Daoy (cell line): ENCODE measurements at places on chromosomes 4 and X. TPM values are rescaled to one million over a fixed set of nuclear protein-coding genes. Genes with fewer than 3 reads are reported as not detected.
A peak's percentile ranks its signal among the peaks of the same experiment; 100 is the strongest.

GRCh38 chr4:187887906-187888305 is 107.7 kb upstream of the ZFP42 start:
- no peak for DNase-seq

DNA sequence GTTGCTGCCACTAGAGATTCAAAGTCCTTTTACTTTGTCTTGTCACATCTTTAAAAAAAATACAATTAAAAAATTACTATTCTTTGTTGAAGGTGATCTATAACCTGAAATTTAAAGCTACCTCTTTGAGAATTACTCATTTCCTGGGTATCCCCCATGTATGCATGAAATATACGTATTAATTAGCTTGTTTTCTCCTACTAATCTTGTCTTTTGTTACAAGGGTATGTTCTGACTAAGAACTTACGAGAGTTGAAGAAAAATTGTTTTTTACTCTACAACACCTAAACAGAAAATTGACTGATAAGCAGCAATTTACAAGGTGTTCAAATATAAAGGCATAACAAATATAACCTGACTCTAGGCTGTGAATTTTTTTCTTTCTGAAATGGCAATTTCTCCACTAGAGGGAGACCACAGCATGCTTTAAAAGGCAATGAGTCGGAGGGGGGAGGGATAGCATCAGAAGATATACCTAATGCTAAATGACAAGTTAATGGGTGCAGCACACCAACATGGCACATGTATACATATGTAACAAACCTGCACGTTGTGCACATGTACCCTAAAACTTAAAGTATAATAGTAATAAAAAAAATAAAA is 249.6 kb downstream of the OPHN1 start:
- peak; percentile 5 for DNase-seq

DNA sequence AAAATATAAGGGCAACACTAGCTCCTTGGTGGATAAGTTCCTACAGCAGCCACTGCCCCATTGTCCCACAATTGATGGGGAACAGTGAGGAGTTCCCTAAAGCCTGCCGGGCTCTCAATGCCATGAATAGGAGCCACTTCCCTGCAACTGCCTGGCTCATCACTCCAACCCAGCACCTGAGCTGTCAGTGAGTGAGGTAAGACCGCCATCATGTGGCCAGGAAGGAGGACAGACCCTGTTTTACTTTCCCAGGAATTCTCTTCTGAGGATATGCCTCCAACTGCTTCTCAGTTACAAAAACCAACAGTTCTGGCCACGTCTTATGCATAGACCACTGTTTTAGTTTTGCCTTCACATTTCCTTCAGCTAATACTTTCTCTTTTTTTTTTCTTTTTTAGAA is 45.5 kb downstream of the SRPX start:
- peak; percentile 47 for DNase-seq

DNA sequence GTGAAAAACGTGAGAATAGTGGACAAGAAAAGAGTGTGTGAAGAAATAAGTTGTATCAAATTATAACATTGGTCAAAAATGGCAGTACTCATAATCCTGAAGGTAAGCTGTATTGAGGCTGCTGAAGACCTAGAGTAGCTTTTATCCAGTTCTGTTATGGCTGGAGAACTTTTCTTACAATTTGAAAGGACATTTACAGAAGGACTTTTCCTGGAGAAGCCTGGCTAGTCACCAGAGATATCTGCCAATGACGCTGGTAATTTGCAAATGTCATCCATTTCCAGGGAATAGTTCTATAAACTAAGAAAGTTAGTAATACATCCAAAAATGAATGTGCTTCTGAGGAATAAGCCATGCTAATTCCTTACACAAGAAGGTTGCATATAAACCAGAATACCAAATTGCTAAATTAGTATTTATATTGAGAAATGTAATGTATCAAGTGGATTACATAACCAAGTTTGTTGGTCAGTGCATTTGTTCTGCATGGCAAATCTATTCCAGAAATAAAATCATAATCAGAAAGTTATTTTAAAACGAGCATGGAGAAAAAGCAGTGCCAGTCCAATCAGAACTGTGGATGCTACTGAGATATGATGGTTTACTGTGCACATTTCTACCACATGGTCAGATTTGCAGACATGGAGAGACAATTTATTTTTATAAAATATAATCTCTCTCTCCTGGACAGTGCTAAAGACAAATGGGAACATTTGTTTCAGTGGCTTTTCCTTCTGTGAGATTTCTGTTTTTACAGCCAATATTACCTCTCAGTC is 743.7 kb upstream of the HS3ST1 start:
- DNase-seq, result no peak

GRCh38 chrX:45077748-45078424 is 122.8 kb downstream of the DIPK2B start:
- no peak for DNase-seq

- DNase-seq, result no peak
These were observed 101.2 kb upstream of the CBLL2 start for GRCh38 chrX:22171287-22172060.

- no peak for DNase-seq
These were observed 22.8 kb downstream of the USP9X start for GRCh38 chrX:41108007-41108406.

DNA sequence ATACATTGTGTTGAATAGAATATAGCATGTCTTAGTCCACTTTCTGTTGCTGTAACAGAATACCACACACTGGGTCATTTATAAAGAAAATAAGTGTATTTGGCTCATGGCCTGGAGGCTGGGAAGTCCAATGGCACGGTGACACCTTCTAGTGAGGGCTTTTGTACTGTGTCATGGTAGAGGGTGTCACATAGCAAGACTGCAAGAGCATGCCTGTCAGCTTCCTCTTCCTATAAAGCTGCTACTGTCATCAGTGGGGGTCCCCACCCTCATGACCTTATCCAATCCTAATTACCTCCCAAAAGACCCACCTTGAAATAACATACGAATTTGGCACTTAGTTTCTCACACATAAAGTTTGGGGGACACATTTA is 193.2 kb downstream of the PTTG2 start:
- DNase-seq, result no peak

GRCh38 chr4:168769837-168770236 is 240.2 kb downstream of the CBR4 start:
- DNase-seq, result no peak

- no peak for DNase-seq
These were observed 86.2 kb downstream of the MAMLD1 start for GRCh38 chrX:150449313-150449712.

GRCh38 chr4:45741897-45742296 is 382.0 kb downstream of the GABRG1 start:
- no peak for DNase-seq

DNA sequence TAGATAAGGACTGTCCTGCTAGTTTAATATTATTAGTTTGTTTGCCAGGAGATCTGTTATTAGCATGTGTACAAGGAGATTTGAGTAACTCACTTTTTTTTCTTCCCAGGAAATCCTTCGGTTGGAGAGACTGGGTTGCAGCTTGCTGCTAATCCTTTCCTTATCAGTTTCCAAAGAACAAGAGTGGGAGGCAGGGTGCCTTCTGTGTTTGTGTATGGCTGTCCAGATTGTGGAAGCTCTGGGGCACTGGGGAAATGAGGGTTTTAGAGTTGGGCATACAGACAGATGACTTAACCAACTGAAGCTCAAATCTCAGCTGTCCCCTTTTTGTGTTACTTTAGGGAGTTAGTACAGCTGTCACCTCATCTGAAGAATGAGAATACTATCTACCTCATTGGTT is 12.6 kb upstream of the SUPT20HL1 start:
- DNase-seq, result no peak

DNA sequence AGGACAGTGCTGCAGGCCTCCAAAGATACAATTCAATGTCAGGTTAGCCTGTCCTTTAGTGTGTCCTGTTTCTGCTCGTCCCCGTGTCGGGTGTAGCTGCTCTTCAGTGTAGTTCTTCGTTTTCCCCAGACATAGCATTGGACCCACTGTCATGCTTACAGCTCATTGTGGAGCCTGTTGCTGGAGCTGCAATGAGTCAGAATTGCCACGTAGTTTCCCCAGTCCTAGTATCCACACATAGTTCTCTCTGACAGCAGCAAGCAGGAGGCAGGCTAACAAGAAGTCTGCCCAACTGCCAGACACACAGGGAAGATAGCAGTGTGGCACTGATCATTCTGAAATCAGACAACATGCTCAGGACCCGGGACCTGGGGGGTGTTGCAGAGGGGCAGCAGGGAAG is 49.2 kb downstream of the MOSPD2 start:
- peak; percentile 61 for DNase-seq

GRCh38 chrX:16585486-16586376 is 64.2 kb upstream of the S100G start:
- no peak for DNase-seq

- no peak for DNase-seq
These were observed 24.8 kb downstream of the CCSER1 start for GRCh38 chr4:90152024-90152423.

DNA sequence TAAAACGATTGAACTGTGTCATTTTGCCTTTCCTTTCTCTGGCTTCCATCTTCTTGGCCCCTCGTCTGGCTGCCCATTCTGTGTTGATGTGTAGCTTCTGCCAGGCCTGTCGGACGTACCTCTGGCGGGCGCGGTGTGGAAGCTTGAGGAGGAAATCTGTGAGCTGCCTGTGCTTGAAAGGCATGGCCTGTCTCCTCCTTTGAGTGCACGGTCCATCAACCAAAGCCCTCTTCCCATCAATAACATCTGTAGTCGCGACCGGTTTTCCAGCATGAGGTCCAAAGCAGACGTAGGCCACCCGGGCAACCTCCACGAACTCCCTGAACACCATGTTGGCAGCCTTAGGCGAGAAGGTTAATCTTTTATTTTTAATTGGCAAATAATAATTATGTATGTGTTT is 202.7 kb downstream of the CRLF2 start:
- DNase-seq, result no peak

FREM3 gene
- total RNA-seq, result not detected in 2 replicates

GPR34 gene
- total RNA-seq, result not detected in 2 replicates

CENPI gene
- total RNA-seq, result 33.7 and 43.6 TPM in 2 replicates

MAGEB16 gene
- 0.34 TPM in 1 of 2 replicates, not detected in the other for total RNA-seq

GAGE12H gene
- total RNA-seq, result not detected in 2 replicates

BRS3 gene
- total RNA-seq, result not detected in 2 replicates
